Suppressor macrophage (primary cell): ENCODE measurements at places on chromosomes 11 and 22.

DNA sequence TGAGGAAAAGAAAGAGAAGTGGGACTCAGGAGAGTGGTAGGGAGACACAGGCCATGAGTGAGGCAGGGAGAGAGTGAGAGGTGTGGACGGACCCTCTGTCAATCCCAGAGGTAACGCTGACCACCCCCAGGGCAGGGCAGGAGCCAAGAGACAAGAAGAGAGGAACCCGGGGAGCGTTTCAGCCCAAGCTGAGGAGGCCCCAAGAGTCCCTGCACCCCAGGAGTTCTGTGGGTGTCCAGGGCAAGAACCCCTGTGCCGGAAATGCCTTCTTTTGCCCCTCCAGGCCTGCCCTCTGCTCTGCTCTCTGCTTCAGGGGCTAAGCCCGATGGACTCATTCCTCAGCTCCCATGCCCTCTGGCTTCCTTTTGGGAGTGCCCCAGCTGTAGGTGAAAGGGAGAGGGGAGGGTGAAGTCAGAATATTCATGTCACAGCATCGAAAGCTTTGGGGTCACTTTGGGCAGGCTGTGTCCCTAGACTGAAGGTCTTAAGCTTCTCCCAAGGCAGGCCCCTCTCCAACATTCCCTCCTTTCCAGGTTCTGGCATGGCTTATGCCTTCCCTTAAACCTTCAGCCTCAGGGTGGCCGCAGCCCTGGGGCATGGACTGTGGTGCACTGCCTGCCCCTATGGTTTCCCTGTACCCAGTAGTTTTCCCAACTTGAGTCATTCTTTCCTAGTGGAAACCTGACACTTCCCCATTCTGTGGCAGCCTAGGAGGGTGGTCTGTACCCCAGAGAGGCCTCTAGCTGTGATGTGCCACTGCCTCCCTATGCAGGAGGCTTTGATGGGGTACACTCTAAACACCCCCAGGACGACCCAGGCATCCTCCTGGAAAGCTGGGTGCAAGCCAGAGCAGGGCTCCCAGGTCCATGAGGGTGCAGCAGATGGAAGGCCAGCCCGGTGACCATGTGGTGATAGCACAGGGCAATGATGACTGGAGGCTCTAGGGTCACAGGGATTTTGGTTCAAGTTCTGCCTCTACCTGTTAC is 27.1 kb downstream of the MYEOV start:
- no peak for DNase-seq

DNA sequence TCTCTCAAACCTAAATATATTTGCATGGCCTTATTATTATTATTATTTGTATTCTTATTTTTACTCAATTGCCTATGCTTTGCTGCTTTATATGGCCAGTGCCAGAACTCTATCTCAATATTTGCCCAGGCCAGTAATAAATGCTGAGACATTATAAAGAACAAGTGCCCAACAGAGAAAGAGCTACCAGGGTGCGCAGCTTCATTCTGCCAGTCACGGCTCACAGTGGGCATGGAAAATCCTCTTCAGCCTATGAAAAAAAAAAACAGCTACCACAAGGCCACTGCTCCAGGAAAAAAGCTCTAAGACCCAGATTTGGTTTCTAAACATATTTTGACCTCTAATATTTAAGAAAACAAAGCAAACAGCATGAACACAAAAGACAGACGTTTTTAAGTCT is 1223.6 kb downstream of the LRRC4C start:
- no peak for DNase-seq

- peak; percentile 80 for DNase-seq
Measured at GRCh38 chr11:102589047-102589459, 36.1 kb downstream of the MMP20 start.

DNA sequence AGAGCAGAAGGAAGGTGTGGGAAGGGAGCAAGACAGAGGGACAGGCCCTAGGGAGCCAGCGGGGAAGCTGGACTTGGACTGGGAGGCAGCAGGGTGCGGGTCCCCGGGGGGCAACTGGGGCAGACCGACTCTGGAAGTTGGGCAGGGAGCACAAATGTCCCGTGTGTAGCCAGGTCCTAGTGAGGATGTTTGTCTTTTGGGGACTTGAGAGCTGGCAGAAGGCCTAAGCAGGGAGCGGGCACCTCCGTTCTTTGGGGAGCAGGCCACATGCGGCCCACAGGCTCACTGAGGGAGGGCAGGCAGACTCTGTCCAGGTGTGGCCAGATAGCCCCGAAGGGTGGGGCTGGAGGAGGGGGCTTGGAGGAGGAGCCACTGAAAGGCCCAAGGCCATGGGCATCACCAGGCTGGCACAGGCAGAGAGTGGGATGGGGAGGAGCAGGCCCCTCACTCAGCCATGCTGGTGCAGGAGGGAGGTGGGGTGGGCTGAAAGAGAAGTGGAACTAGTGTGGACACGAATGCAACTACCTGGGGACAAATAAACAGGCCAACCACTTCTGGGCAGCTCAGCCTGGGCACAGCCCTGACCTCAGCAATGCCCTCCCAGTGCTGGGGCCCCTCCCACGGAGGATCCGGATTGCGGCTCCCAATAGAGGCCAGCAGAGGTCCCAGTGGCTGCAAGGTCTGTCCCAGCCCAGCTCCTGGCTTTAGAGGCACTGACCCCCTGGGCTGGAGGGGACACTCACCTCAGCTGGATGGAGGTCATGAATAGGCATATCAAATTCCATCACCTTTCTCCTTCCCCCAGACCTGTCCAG is 1.3 kb upstream of the SCARF2 start:
- DNase-seq, result no peak

GRCh38 chr22:35386670-35387288 is 5.9 kb downstream of the HMOX1 start:
- no peak for DNase-seq

DNA sequence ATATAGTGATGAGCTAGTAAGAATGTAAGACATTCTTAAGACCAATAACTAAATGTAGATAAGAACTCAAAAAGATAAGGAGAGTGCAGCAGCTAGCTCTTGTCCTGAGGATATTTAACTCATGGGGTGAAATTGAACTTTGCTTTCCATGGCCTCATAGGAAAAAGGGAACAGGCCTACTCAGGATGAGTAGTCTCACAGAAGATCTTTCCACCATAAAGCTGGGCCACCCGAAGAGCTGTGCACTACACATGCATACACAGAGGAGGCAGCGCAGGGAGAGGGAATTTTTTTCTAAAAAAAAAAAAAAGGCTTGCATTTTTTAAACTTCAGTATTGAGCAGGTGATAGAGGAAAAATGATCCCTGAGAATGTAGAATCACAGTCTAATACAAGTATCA is 59.9 kb upstream of the CFAP300 start:
- no peak for DNase-seq

- DNase-seq, result peak; percentile 74
Measured at GRCh38 chr11:109974523-109974922, 118.7 kb upstream of the ZC3H12C start.

DNA sequence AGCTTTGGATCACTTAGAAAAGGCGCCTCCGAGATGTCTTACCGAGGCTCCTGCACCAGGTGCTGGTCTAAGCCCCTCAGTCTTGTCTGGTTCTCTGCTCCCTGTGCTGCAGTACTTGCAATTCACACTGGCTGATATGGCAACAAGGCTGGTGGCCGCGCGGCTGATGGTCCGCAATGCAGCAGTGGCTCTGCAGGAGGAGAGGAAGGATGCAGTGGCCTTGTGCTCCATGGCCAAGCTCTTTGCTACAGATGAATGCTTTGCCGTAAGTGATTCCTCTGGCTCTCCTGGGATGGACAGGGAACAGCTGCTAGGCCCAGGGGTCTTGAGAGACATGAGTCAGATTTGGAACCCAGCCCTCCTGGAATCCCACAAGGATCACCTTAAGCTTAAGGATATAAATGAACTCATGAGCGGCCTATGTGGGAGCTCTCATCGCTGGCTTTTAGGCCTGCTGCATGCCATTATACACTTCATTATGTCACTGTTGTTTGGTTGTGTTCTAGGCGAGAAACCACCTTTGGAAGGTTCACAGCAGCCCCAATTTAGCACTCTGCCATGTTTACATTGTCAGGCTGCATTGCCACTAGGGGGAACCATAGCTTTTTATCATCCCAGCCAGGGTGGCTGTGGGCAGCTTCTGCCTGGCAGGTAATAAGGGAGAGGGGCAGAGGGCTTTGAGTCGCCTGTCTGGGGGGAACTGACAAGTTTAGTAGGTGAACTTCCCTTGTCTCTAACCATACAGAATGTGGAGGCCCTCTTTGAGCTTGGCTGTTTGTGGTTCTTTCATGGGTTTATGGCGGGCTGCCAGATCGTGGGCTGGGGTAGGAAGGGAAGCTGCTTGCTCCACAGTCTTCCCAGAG is 8.5 kb downstream of the ACAD8 start:
- peak; percentile 33 for DNase-seq

GRCh38 chr11:119739021-119739703 is 10.2 kb upstream of the NECTIN1 start:
- no peak for DNase-seq
